ENCODE measurements at places on chromosomes 3 and 15.

DNA sequence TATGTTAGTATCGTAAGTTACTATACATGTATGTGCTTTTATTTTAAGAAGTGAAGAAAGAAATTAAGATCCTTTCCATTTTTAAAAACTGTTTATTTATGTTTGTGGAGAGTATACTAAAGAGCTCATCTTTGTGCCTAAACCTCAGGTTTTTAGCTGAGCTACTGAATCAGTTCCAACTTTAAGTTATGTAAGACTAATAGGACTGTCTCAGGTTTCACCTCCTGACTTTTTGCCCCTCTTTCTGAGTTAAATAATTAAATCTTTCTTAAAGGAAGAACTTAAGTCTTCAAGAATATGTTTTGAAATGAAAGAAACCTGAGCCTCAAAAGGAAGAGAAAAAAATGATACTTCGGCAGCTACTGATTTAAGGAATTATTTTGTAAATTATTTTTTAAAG is 2.6 kb downstream of the SLMAP start:
- DNase-seq = no peak

DNA sequence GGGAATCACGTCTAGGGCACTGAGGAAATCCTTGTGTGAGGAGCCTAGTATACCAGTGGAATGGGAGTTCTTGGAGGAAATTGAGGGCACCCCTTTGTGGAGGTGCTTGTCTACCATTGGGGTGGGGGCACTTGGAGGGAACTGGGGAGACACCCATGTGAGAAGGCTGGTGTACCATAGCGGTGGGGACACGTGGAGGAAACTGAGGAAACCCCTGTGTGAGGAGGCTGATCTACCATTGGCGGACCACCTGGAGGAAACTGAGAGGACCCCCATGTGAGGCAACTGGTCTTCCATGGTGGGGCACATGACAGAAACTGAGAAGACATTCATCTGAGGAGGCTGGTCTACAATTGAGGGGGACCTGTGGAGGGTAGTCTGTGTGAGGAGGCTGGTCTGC is 164.5 kb downstream of the FBLN2 start:
- DNase-seq = no peak

DNA sequence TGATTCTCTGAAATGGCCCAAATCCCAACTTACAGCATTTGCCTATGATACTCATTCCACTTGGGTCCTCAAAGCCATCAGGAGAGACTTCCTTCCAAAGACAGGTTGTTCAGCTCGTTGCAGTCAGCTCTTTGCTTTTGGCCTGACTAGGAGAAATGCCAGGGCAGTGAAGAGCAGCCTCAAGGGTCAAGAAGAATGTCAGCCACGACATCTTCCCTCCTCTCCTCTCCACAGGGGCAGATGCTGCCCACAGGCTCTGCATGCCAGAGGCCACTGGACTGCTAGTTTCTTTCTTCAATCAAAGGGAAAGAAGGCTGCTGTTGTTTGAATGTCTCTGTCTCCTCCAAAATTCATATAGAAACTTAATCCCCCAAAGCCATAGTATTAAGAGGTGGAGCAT is 201.7 kb upstream of the PFN2 start:
- no peak for DNase-seq

DNA sequence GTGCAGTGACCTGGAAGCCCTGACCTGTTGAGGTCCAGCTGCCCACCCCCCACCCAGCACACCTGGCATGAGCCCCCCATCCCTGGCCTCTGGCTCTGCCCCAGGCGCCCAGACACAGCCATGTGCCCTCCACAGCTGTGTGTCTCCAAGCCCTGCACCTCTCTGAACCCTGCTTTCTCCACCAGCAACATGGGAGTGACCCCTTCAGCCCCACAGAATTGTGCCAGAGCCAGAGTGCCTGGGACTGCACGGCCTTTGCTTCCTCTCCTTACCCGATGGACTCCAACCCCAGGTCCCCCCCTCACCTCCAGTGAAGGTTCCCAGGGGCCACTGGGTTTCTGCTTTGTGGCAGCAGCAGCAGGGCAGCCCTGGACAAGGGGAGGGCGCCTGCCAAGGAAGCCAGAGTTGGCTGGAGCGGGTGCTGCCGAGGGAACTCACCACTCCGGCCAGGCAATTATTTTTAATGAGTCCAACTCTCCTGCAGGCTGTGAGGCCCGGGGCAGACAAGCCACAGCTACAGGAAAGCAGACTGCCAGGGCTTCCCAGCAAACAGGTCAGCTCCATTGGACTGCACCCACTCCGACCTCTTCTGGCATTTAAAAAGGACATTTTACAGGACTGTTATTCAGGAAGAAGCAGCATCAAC is 24.1 kb downstream of the PRR20G start:
- DNase-seq = no peak

DNA sequence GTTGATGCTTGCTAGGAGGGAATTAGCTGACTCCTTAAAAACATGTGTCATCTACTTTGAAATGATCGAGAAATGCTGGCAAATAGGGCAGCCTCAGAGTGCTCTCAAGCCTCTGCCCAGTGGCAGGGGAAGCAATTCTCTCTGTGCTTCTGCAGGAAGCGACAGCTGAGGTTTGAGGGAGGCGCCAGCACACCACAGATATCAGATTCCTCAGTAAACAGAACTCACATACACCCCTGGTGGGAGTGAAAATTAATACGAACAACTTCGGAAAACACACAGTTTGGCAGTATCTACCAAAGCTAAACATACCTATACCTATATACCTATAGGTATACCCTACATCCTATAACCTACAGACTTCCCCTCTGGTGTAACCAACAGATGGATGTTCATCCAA is 61.3 kb downstream of the NSMCE3 start:
- DNase-seq = no peak

DNA sequence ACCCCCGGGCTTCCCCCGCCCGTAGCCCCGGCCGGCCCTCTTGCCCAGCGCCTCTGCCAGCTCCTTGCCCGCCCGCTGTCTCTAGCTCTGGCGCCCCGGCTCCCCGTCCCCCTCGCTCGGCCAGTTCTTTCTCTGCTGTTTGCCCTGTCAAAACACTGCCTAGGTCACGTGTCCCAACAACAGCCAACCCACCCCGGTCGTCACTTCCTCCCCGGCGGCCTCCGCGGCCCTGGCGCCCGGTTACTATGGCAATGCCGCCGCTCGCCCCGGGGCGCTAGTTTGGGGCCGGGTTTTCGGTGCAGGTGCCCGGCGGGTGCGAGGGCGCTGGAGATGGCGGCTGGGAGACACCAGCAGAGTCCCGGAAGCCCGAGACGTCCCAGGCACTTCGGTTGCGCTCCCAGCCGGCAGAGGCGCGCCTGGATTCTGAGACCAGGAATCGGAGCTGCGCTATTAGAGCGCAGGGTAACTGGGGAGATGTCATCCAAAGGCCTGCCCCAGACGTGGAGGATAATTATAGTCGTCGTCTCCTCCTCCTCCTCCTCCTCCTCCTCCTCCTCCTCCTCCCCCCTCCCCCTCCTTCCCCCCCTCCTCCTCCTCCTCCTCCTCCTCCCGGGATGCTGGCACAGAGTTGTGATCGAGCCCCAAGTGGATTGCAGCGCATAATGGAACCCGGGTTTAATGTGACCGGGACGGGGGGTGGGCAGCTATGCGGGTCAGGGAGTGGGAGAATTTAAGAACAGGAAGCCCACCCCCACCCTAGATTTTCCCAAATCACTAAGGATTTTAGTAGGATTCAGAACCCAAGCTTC is at the start of gene ATOSA:
TSS of gene ATOSA (minus strand) at position 157 of the 809 bp plus-strand sequence. CDS start 1,367 bp downstream, outside the sequence.
- DNase-seq = peak; percentile 93

GRCh38 chr3:197280156-197280555 is 18.3 kb downstream of the DLG1 start:
- DNase-seq = no peak

DNA sequence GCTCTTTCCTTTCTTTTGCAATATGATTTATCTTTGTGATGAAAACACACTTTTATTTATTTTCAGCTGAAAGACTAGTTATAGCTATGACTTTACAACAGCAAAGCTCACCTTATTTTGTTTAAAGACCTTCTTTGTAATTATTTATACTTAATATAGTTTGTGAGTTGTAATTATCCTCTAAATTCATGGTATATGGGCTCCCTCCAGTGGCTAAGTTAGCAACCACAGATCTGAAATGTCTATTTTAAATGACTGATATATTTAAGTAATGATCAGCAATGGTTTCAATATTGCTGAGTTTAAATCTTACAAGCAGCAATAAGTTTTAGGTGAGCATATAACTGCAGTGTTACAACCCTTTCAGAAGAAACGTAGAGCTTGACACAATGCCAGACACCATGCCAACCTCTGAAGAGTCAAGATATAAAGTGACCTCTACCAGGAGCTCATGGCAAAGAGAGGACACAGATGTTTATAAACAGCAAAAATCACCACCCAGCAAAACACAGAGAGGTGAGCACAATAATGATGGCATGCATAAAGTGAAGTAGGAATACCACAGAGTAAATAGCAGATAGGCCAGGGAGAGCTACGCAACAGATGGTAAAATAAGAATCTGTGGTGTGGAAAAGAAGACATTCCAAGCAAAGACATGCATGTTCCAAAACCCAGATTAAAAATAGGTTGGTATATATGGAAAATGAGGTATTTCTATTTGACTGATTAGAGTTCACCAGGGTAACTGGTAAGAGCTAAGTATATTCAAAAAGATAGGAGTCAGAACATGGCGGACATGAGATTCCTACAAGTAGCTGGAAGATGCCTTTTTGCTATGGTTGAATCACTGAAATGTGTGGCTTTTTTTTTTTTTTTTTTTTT is 143.7 kb upstream of the ZNF385D start:
- DNase-seq = peak; percentile 34

DNA sequence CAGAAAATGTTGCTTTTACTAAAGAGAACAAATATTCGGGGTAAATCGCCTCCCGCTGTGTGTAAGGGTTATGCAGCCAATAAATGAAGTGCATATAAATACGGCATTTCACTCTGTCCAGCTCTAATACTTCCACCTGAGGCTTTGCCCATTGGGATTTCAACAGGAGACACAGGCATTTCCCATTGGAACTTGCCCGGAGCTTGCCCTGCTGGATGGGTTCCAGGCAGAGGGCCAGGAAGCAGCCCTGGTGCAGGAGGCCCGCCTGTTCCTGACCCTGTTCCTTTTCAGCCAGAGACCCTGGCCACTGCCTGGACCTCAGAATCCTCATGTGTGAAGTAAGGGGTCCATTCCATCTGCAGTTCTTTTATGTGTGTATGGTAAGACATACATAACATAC is 17.4 kb upstream of the CEMIP start:
- DNase-seq = no peak

DNA sequence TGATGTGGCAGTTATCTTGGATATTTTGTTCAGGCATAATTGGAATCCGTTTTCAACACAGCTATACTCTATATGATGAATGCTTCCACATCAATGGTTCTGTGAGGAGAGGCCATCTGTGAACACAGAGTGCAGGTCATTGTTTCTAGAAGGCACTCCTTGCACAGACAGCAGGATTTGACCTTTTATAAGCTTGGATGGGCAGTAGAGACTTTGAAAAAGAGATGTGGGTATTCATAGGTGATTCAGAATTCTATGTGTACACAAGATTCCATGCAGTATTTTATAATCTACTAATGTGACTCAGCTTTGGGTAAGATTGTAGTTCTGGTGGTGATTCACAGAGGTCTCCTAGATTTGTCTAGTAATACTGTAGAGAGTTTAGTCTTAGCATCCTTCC is 12.5 kb downstream of the ARPP21 start:
- no peak for DNase-seq
